Ovary (tissue), 10 donors: ENCODE measurements at places on chromosomes 3 and 15.
A peak's percentile ranks its signal among the peaks of the same experiment; 100 is the strongest.

DNA sequence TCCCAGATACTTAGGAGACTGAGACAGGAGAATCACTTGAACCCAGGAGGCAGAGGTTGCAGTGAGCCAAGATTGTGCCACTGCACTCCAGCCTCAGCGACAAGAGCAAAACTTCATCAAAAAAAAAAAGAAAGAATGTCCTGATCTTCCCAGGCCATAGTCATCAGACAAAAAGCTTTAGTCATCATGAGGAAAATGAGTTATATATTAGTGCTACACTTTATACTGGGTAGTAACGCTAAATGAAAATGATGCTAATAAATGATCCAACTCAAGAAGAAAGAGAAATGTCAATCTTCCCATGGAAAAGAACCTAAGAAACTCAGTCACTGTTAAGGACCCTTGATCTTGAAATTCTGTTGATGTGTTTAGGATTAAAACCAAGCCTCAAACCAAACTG is 26.3 kb upstream of the TRIM59 start:
- no peak for DNase-seq

GRCh38 chr15:62665449-62665848 is 377.1 kb upstream of the TPM1 start:
- DNase-seq, result no peak

- DNase-seq, result no peak
These were observed 170.3 kb downstream of the SUCLG2 start for GRCh38 chr3:67484085-67484484.

DNA sequence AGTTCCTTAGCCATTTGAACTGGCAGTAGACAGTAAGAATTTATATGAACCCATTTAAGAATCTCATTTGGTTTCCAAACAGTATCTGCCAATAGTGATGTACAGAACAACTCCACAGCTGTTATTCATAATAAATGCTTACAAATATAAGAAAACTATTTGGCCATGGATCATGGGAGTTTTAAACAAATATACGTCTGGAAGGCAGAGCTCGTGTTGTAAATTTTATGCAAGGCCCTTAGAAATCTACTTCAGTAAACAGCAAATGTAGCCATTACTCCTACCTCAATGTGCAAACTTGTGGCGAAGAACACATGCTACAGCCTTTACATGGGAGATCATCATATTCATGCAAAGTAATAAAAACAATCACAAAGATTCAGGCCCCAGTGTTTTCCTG is 65.3 kb upstream of the NANOGP8 start:
- no peak for DNase-seq

DNA sequence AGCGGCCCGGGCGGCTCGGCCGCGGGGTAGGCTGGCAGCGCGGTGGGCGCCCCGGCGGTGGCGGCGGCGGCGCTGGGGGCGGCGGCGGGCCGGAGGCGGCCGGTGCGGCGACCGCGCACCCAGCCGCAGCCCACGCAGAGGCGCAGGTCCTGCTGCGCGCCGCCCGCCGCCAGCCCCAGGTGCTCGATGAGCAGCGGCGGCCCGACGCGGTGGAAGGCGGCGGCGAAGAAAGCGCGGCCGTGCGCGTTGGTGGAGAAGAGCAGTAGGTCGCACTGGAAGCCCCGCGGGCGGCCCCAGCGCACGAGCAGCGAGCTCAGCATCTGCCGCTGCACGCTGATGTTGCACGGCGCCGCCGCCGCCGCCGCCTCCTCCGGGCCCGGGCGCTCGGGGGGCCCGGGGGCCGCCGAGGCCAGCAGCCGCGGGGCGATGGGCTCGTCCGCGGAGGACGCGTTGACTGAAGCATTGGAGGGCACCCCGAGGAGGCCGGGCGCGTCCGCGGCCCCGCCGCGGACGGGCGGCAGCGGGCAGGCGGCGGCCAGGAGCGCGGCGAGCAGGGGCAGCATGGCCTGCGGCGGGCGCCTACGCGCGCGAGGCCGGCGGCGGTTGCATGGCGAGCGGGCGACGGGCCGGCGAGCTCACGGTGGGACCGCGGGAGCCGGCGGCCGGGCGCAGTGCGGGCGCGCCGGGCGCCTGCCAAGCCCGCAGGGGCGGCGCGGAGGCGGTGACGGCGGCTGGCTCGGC is 452 bp downstream of the TMEM158 start:
- peak; percentile 27 for DNase-seq

DNA sequence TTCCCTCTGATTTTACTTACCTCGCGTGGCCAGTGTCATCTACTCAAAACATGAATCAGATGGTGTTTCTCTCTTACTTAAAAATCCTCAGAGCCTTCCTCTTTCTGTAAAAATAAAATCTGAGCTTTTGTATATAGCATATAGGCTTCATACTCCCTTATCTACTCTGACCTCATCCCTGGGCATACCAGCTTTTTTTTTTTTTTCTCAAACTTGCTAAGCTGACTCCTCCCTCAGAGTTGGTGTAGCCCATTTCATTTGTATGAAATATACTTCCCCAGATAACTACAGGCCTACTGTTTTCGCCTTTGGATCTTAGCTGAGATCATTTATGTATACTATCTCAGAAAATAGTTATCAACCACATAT is 648.9 kb upstream of the ALCAM start:
- no peak for DNase-seq

GRCh38 chr3:156148946-156149381 is 28.6 kb downstream of the KCNAB1 start:
- DNase-seq, result peak; percentile 40

GRCh38 chr3:42229942-42230688 is 35.9 kb downstream of the CCK start:
- DNase-seq, result no peak

DNA sequence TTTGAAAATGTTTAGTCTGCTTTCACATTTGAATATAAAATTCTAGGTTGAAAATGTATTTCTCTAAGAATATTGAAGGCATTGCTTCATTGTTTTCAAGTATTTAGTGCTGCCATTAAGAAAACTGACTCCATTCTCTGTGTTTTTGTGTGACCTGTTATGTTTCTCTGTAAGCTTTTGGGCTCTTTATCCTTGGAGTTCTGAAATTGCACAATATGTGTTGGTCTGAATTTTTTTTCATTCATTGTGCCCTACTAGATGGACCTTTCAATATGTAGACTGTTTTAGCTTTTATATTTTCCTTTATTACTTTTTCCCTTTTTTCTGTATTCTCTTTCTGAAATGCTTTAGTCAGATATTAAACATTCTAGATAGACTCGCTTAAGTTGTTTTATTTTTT is 22.2 kb downstream of the FAM98B start:
- no peak for DNase-seq

DNA sequence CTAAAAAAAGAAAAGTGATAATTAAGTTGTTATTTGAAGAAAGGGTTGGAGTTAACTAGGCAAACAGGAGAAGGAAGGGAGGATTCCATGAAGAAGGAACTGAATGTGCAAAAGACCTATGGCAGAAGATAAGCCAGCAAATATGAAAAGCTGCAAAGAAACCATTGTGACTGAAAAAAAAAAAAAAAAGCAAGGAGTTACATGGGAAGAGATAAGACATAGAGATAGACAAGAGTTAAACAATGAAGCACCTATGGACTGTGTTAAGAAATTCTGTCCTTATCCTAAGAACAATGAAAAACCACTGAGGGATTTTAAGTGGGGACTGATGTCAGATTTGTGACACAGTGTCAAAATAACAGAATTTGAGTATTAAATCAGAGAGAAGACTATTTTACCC is 17.0 kb downstream of the ZNF280D start:
- DNase-seq, result no peak

- no peak for DNase-seq
These were observed 1061.2 kb downstream of the DIPK2A start for GRCh38 chr3:145032791-145033190.

DNA sequence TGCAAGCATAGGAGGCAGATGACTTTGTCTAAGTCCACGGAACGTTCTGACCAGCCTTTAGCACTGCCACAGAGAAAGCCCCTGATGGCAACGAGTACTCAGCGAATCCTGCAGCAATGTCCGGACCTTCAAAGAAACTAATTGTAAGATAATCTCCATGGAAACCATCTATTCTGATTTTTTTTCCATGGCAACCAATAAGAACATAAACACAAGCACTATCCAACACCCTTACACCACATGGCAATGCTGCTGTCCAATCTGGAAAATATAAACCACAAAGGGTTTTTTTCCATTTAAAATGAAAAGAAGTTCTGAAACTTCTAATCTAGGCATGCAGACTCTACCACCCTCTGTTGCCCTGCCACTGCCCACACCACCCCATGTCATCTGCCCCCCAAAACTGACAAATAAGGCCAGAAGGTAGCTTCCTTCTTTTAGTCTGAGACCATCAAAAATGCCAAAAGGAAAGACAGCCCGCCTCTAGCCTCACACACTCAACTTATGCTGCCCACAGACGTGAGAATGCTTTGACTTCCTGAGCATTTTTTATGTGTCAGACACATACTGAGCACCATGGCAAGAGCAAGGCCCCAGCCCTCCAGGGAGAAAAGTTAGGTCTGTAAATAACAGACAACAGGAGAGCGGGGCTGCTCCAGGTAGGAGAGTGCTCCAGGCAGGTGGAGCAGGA is 44.5 kb downstream of the POC1A start:
- no peak for DNase-seq

- peak; percentile 43 for DNase-seq
These were observed 128.2 kb upstream of the MEF2A start for GRCh38 chr15:99437315-99438223.

- no peak for DNase-seq
These were observed 416.9 kb downstream of the TUSC7 start for GRCh38 chr3:117126460-117126859.

DNA sequence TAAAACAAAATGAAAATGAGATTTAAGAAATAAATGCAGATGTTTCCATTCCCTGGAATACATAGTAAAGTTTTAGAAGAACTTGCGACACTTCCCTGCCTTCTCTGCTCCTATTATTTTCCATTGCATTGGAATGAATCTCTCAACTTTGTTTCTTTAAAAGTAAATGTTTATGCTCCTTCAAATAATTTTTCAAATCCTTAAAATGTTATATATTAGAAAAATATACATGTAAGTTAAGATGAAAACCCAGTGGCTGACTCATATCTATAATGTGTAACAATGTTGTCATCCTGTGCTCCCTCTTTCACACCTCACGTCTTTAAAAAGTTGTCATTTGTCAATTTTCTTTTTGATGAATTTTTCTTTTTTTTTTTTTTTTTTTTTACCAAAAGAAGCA is 3.6 kb downstream of the RBMS3 start:
- DNase-seq, result no peak

GRCh38 chr3:152524198-152525140 is 255.7 kb downstream of the MBNL1 start:
- no peak for DNase-seq

DNA sequence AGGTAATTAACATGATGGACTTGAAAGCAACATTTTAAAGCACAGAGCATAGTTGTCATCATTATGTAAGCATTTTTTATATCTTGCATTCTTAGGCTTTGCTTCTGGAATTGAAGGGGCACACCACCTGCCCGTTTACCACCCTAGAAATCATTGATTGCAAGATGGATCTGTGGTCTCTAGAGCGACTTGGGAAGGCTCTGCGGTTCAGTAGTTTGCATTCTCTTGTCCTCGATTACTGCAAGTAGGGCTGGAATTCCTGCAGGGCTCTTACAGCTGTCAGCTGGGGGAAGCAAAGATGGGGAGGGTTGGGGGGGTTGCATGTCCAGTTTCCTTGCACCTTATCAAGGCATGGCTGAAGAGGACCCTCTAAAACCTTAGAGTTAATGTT is 56.7 kb upstream of the RNF7 start:
- no peak for DNase-seq

DNA sequence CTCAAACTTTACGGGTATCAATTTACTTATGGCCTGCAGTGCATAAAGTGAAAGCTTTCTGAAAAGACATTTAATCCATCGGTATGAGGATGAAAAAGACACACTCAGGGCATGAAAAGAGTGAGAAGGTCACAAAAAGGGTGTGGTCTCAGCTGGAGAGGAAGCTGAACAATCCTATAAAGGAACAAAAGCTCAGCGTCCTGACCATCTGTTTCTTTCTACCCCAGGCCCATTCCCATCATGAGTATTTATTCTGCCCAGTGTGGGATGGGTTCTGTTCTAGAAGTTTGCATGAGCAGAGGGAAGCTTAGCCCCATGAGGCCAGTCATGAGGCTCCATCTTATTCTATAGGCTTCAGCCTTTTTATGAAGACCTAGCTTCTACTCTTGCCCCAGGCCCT is 144.6 kb downstream of the LPP start:
- DNase-seq, result no peak

- no peak for DNase-seq
These were observed 32.0 kb upstream of the PRICKLE2 start for GRCh38 chr3:64257100-64257755.

GRCh38 chr15:94297558-94297957 is 66.2 kb downstream of the MCTP2 start:
- no peak for DNase-seq

- DNase-seq, result no peak
These were observed 184.3 kb downstream of the TJP1 start for GRCh38 chr15:29638011-29638410.

DNA sequence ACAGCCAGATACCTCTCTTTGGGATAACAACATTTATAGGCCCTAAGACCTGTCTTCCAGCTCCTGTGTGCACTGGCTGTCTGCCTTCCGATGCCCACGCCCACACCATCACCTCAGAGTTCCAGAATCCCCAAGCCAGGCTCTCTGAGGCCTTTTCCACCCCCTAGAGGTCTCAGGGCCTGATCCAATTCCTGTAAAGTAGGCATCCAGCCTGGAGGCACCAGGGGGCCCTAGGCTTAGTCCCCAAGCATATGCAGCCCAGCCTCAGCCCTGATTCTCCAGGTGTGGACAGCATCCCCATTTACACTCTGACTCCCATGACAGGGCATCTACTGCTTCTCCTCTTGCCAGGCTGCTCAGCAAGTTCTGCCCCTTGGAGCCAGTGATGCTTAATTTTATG is 72.7 kb upstream of the CORO2B start:
- no peak for DNase-seq

DNA sequence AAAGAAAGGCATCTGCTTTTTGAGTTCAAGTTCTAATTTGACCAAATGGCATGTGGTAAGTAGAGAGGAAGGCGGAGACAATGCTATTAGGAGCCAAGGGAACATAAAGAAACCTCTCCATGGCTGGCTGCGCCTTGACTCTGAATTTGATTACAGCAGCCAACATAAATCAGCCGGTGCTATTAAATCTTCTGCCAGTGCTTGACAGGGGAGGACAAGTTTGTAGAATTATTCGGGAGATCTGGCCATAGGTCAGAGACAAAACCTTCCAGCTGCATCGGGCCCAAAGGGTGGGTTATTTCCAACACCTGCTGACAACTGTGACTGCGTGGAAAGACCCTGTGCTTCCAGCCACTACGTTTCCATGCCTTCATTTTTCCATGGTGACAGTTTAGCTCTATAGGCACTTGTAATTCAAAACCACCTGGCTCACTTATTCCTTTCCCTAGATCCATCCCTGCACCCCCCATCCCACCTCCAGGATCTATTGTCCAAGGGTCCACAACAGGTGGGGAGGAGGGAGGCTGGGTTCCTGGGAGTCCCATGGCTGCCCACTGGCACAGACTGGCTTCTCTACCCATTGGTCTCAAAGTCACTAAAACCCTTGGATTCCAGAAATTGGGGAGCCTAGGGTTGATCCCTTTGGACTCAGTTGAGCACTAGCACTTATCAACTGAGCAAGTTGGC is 15.9 kb downstream of the COLQ start:
- DNase-seq, result no peak

GRCh38 chr3:41202834-41203345 is 3.6 kb downstream of the CTNNB1 start:
- no peak for DNase-seq

- peak; percentile 97 for DNase-seq
These were observed 64.9 kb upstream of the RAD18 start for GRCh38 chr3:9028134-9028533.

- DNase-seq, result no peak
These were observed 17.4 kb upstream of the NPTN start for GRCh38 chr15:73650416-73651126.
